ENCODE measurements at places on chromosomes 5 and 9.

DNA sequence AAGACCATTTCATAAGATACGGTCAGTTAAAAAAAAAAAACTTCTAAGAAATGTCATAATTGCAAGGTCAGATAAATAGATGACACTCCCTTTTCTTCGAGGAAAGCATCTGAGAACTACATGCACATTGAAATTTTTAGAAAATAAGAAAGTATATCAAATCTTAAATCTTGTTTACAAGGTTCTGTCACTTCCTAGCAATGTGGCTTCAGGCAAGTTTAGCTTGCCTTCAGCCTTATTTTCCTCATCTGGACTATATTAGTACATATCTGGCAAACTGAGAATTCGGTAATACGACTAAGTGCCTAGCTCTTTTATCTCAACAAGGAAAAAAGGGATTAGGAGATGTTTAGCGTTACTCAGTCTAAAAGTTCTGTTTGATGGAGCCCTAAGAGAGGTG lies 32.5 kb upstream of the OR2K2 start:
- DNase-seq, result no peak

DNA sequence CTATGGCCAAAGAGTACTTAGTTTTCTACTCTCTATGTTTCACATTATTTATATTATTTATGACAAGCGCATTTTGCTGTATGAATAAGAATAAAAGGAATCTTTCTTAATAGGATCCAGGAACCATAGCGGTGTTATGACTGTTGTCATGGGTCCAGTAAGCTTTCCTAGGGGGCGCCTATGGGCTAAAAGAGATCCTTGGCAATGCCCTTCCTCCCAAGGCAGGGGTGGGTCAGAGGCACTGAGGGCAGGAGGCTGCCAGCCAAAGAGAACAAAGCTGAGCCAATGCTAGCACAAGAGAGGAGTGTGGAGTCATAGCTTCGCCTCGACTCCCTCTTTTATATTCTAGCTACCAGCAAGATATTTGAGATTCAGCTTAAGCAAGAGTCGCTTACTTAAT lies 98.4 kb upstream of the GNAQ start:
- DNase-seq, result no peak

- no peak for DNase-seq
Observed at GRCh38 chr9:104977580-104977979, 49.6 kb upstream of the ABCA1 start.

- no peak for DNase-seq
Observed at GRCh38 chr5:155082401-155082800, 68.8 kb downstream of the KIF4B start.

GRCh38 chr5:17743580-17744435 lies 109.5 kb downstream of the TAF11L14 start:
- DNase-seq, result no peak

- no peak for DNase-seq
Observed at GRCh38 chr5:101429241-101429640, 526.2 kb upstream of the ST8SIA4 start.

DNA sequence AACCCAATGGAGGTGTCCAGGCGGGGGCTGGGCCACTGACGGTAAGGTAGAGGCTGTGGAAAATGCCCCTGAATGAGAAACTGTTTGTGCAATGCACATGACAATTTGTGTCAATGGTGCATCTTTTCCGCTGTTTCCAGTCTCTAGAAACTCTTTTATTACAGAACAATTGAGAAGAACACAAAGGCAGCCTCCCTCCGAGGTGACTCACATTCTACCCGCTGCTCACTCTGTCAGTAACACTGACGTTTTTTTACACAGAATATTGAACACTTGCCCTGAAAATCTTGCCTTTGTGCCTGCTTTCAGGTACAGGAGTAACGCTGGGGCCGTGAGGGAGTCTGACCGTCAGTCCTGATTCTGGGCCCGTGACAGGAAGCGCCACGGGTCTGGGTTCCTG lies 11.7 kb upstream of the TENT4A start:
- DNase-seq, result no peak

DNA sequence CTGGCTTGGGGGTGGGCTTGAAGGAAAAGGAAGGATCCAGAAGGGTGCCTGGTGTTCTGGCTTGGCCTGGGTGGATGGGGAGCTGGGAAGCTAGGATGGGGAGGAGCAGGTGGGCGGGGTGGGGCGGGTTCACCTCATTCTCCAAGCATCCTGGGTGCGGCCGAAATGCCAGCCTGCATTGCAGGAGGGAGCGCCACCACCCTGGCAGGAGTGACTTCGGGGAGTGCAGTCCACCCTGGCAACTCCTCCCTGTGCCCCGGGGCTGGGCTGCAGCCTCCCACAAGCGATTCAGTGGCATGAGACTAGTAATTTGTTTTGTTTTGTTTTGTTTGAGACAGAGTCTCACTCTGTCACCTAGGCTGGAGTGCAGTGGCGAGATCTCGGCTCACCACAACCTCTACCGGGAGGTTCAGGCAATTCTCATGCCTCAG lies 5.5 kb downstream of the TTC16 start:
- no peak for DNase-seq

- no peak for DNase-seq
Observed at GRCh38 chr5:103427326-103427725, 135.3 kb downstream of the NUDT12 start.

DNA sequence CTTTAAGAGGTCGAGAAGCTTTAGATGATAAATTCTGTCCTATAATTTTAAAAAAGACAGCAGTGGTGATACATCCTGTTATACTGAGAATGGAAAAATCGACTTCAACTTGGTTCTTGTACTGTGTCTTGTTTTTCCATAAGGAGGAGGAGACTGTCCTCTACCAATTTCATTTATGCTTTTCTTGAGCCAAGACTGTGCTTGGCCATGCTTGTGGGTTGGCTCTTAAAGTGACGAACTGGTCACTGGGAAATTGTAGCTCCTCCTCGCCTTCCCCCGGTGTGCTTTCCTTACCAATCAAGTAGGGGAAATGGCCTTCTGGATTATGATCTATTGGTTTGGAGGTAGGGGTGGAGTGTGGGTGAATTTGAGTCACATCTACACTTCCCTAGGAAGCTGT lies 67.1 kb upstream of the HSPB3 start:
- DNase-seq, result no peak

GRCh38 chr9:102768002-102768401 lies 227.1 kb upstream of the CYLC2 start:
- no peak for DNase-seq

- peak; percentile 55 for DNase-seq
Observed at GRCh38 chr5:150544611-150545219, 36.8 kb downstream of the NDST1 start.

- no peak for DNase-seq
Observed at GRCh38 chr9:92171822-92172221, 56.6 kb upstream of the SPTLC1 start.

DNA sequence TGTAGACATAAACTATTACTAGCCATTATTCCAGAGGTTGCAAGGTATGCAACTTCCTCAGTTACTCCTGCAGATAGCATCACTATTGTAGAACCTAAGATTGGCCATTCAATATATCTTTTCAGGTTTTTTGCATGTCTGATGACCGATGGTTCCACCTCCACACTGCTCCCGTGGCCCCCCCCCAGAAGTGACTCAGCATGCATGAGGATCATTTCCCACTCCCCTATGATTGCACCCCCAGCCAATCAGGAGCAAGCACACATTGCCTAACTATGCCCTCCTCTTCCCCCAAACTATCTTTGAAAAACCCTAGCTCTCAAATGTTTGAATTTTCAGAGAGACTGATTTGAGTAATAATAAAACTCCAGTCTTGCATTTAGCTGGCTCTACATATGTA lies 601.4 kb upstream of the TLE4 start:
- no peak for DNase-seq

GRCh38 chr9:122835313-122835731 lies 6.9 kb upstream of the PDCL start:
- DNase-seq, result no peak

DNA sequence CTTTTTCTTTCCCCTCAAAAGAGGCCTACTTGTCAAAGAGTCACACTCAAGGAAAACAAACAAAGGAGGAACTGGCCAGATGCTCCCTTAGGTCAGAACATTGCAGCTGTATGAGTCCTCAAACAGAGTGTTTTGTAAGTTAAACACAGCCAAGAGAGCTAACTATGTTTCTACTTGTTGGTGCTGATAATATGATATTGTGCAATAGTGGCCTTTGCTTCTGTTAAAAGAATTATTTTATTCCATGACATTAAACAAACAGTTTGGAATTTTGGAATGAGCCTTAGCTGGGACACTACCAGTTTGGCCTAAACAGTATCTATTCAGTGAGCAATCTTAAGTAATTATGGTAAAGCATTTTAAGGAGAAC lies 56.0 kb upstream of the TPD52L3 start:
- no peak for DNase-seq

DNA sequence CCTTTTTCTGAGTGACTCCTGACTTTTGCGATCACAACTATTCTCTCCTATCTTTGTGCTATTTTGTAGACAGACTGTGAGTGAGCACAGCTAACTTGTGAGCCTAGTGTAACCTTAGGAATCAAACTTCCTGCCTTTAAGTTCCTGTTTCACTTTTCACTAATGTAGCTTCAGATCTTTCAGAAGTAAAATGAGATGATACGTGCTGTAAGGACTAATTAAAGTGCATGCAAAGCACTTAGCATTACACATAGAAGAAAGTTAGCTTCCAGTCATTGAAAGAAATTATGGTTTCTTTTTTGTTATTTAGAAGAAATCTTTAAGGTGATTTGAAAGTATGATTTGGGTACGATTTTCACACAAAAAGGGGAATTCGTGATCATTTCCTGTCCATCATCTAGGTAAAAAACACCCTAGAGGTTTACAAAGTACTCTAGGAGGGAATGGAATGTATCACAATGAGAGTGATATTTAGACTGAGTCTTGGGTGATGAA lies 122.7 kb downstream of the ST8SIA4 start:
- DNase-seq, result no peak

GRCh38 chr5:178111925-178112324 lies 1.4 kb upstream of the N4BP3 start:
- no peak for DNase-seq

- DNase-seq, result no peak
Observed at GRCh38 chr9:134349936-134350335, 23.7 kb downstream of the RXRA start.

GRCh38 chr5:180313677-180314505 lies 22.0 kb upstream of the MAPK9 start:
- no peak for DNase-seq

DNA sequence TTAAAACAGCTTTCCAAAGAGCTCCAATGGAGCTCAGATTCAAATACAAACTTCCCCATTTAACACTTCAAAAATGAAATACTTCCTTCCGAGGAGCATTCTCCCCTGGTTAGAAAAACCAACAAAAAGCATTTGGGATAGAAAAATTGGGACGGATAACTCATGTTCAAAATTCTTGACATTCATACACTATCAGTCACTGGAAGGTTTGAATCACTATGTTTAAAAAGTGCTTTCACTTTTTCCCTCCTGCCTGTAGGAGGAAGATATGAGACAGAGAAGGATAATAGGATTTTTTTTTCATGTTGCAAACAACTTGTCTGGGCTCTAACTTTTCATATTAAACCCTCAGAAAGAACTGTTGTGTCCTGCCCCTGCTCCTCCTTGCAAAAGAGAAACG lies 412.0 kb downstream of the ACTL7B start:
- no peak for DNase-seq

- DNase-seq, result no peak
Observed at GRCh38 chr9:78030296-78030552, 1.4 kb downstream of the GNAQ start.

DNA sequence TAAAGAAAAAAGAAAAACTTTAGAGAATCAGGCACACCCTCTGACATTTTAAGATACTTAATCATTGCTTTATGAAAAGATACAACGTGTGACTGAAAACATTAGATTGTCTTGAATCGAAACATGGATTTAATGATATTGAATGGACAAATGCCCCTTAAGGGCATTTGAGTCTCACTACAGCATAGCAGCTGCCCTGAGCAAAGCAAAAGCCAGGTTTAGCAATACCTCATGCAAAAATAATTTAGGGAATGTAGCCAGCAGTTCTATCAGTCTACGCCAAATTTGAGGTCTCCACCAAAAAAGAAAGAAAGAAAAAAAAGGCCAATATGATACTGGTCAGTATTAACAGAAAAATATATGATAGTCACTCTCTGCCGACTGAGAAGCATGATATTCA lies 56.6 kb upstream of the LMNB1 start:
- DNase-seq, result no peak

GRCh38 chr5:20368571-20369517 lies 380.8 kb upstream of the CDH18 start:
- no peak for DNase-seq

Measured in NCI-H1436 (cell line).